ENCODE measurements at places on chromosomes 4 and X.

GRCh38 chrX:41033299-41033698 is 51.9 kb upstream of the USP9X start:
- no peak for DNase-seq

DNA sequence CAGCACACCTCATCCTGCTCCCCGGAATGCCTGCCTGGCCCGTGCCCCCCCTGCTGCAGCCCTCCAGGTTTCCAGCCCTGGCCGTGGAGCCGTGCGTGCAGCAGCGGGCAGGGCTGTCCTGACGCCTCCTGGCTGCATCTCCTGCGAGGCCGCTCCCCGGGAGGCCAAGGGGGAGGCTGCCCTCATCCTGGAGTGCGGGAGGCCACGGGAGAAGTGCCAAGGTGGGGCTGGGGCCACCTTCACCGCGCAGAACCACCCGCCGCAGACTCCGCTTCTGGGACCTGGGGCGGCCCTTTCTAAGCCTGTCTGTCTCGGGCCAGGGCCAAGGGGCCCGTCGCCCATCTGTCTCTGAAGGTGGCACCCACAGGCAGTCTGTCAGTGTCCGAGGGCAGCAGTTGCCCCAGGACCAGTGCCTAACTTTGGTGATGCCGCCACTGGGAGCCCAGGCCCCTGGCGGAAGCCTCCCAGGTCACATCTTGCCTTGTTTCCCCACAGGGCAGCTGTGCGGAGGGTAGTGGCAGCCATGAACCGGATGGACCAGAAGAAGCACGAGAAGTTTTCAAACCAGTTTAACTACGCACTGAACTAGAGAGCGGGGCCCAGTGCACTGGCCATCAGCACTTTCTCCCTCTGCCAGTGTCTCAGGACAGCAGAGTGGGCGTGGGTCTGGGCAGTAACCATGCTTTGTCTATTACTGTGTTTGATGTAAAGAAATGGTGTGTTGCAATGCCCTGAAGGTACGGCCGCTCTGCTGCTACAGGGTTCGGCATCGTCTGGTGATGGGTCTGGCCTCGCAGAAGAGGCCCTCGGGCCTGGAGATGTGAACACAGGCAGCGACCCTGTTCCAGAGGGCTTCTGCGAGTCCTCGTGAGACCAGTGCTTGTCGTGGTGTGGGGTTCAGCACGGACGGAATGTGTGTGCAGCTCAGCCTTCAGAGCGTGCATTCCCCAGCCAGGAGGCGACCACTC is 20.6 kb downstream of the NKX1-1 start:
- no peak for DNase-seq

- DNase-seq = no peak
Observed at GRCh38 chrX:31316340-31316991, 244.6 kb upstream of the FTHL17 start.

DNA sequence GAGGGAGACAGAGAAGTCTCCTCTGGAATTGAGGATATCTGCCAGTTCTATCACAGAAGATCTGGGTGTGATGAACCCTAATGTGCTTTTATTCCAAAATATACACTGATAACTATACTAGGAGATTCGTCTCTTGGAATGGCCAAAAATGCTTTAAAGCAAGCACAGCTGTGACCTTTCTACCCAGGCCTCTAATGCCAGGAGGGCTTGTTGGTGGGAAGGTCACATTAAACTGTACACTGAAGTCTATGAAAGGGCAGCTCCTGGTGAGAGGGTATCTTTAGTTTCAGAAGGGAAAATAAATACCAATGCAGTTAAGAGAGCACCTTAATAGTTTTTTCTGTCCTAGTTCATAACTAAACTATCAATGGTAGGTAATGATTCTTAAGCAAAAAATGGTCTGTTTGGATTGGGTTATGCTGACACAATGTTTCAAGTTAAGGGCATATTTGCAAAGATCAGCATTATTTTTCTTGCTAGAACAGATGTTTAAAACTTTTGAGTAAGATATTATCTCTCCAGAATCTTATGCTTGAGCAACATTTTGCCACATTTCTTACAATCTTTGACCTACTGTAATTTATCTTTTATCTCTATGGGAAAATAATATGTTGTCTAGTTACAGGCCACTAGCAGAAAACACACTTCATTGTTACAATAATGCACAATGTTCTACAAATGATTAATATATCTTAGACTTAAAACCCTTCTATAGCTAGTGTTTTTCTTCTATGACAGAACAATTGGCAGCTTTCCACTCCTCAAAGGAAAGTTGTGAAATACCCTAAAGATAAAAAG is 59.6 kb downstream of the SEC24D start:
- no peak for DNase-seq

GRCh38 chrX:11640089-11640488 is 25.6 kb downstream of the ARHGAP6 start:
- DNase-seq = no peak

DNA sequence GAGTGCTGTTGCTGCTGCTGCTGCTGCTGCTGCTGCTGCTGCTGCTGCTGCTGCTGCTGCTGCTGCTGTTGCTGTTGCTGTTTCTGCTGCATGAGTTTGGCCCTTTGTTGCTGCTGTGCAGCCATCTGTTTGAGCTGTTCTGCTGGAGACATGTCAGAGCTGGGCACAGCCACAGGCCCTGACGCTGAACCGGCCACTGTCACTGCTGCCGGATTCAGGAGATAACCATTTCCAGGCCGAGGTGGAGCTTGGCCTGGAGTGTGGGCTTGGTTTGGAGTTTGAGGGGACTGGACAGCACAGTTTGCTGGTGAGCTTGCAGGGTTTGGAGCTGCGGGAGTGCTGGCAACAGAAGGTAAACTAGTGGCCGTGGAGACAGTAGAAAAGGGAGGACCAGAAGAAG is 224.3 kb downstream of the MGST2 start:
- no peak for DNase-seq

- no peak for DNase-seq
Observed at GRCh38 chr4:52016981-52017380, 3.2 kb downstream of the LRRC66 start.

- no peak for DNase-seq
Observed at GRCh38 chrX:72205706-72206105, 24.1 kb downstream of the PIN4 start.

GRCh38 chr4:188993871-188994270 is 854.6 kb downstream of the TRIML1 start:
- DNase-seq = no peak

DNA sequence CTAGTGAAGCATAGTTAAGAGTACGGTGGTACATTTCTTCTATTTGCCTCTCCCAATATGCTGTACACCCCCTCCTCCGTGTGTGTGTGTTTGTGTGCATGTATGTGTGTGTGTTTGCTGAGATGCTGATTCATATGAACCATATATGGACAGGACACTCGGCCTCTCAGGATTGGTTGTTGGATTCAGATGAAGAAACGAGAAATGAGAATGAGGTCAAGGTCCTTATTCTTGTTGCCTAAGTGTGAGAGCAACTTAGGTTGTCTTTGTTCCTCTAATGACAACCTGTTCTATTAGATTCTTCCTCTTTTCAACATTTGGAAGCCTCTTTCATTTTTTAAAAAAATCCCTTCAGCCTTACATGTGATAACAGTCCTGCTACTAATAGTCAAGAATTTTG is 1387.6 kb downstream of the STIM2 start:
- DNase-seq = no peak

DNA sequence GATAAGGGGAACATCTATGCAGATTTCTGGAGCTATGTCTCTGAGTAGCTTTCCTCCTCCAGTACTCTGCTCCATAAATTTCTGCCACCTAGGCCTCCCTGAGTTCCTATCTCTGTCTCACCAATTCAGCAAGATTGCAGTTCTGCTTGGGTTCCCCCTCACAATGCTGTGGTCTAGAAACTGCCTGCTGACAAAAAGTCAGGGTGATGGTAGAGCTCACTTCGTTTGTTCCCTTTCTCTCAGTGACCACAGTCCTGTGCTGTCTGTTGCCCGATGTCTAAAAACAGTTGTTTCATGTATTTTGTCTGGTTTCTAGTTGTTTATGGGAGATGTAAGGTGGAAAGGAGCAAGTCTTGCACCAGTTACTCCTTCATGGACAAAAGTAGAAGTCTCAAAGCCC is 41.1 kb downstream of the AMMECR1 start:
- DNase-seq = no peak

DNA sequence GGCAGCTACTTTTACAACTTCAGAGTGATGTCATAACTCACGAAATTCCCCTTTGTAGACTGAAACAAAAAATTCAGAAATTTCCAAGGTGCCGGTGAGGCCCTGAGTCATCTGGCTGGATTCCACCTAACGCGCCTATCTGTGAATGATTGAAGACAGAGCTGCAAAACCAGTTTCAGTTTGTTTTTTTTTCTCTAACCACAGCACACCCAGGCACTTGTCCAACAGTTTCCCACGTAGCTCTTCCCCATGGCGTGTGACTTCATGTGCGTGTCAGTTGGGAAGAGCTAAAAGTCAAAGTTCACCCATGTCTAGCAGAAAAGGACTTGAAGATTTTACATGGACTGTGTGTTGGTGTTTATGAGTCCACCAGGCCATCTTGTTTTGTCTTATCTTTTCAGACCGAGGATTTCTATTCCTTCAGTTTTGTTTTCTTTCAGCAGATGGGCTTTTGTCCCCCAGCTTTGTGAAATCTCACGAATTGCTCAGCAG is 16.4 kb downstream of the TCEANC start:
- DNase-seq = peak; percentile 47

- no peak for DNase-seq
Observed at GRCh38 chrX:421646-422391, 35.1 kb upstream of the PPP2R3B start.

DNA sequence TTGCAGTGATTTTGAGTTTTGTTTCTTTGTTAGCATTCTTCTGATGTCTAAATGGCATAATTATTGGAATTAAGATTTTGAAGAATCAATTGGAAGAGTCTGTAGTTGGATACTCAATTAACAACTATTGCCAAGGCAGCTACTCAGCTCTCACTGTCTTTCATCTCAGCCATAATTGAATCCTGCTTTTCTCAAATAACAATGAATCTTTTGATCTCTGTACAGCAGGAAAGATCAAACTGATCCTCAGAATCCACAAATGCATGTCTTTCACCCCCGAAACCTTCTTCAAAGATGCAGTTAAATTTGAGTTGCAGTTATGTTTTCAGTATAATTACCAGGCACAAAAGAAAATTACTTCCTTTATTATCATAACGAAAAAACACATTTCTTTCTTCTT is 86.2 kb downstream of the MAD2L1 start:
- DNase-seq = no peak

DNA sequence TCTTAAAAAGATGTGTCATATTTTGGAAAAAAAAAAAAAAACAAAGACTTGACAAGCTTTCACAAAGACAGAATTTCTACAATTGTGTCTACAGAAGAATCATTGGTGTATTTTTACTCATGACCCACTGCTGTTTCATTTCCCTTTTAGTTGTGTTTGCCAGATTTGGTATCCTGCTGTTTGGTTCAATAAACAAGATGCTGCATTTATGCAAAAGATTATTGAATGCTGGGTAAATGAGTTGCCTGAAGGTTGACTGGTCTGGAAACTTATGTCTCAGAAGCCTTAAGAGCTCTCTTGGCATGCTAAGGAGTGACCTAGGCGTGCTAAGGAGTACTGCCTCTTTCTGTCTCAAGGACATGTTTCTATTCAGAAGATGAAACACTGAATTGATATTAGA is 64.9 kb upstream of the NPY2R start:
- DNase-seq = no peak

DNA sequence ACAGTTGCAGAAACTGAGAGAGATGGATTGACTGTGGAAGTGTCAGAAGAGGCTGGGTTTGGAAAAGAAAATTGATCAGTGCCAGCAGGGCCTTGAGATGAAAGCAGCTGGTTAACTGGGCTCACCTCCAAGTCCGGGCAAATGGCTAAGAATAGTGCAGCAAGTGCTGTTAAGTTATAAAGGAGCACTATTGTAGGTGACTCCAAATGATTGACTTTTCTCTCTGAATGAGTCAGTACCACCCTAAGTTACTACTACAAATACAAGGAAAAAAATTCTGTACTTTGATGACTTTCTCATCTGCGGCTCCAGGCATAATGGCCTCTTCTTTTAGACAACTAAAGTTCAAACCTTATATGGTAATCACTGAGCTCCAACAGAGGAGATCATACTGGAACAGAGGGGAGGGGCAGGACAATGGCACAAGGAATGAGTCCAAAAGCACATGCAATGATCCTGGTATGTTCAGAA is 733.4 kb upstream of the INTU start:
- DNase-seq = no peak

- no peak for DNase-seq
Observed at GRCh38 chrX:24099394-24099793, 44.6 kb downstream of the EIF2S3 start.

- no peak for DNase-seq
Observed at GRCh38 chr4:138602664-138603063, 360.5 kb upstream of the SLC7A11 start.

- DNase-seq = peak; percentile 6
Observed at GRCh38 chr4:17324386-17324830, 187.5 kb downstream of the QDPR start.

GRCh38 chrX:45750639-45751038 is 550.0 kb upstream of the DIPK2B start:
- no peak for DNase-seq

GRCh38 chrX:70166601-70167590 is 10.4 kb upstream of the DGAT2L6 start:
- DNase-seq = no peak

GRCh38 chrX:154093965-154094364 is 3.6 kb downstream of the MECP2 start:
- no peak for DNase-seq

DNA sequence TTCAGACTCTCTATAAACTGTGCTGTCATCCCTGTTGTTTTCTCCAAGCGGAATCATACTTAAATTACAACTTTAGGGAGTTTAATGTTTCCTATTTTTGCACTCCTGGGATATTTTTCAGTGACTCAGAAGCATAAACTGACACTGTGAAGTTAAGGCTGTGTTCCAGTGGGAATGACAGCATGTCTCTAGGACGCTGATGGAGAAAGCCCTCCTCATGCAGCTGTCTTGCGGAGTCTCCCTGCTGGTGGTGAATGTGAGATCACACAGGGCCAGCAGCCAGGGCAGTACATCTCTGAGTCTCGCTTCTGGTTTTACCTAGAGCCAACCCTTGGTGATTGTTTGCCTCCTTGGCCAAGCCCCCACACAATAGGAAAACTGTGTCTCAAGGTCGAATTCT is 53.3 kb downstream of the NFKB1 start:
- DNase-seq = no peak

DNA sequence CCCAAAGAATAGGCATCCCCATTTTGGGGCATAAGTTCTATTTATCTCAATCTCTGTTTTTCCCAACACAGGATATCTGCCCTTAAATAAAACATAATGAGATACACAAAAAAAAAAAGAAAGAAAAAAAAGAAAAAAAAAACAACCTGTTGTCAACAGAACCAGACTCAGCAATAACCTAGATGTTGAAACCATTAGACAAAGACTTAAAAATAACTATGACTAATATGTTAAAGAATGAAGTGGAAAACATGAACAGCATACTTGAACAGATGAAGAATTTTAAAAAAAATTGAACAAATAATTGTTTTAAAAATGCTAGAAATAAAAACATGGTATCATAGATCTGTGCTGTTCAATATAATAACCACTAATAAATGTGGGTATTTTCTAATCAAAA is 93.4 kb upstream of the RXFP1 start:
- no peak for DNase-seq

- no peak for DNase-seq
Observed at GRCh38 chr4:53616219-53616618, 24.9 kb upstream of the LNX1 start.

- DNase-seq = no peak
Observed at GRCh38 chrX:52082578-52082977, 13.6 kb upstream of the MAGED4B start.

GRCh38 chr4:176735300-176735699 is 57.4 kb downstream of the VEGFC start:
- no peak for DNase-seq

GRCh38 chr4:88185906-88186305 is 27.5 kb upstream of the ABCG2 start:
- no peak for DNase-seq

- DNase-seq = no peak
Observed at GRCh38 chr4:6992728-6993677, 50.2 kb upstream of the TADA2B start.

Measured in effector memory CD4-positive, alpha-beta T cell (primary cell).